MCF 10A (cell line): ENCODE measurements at places on chromosomes 1 and 21. TPM values are rescaled to one million over a fixed set of nuclear protein-coding genes. Genes with fewer than 3 reads are reported as not detected.

- peak; percentile 56 for DNase-seq
Observed at GRCh38 chr21:34796518-34797200, 127.9 kb downstream of the CLIC6 start.

DNA sequence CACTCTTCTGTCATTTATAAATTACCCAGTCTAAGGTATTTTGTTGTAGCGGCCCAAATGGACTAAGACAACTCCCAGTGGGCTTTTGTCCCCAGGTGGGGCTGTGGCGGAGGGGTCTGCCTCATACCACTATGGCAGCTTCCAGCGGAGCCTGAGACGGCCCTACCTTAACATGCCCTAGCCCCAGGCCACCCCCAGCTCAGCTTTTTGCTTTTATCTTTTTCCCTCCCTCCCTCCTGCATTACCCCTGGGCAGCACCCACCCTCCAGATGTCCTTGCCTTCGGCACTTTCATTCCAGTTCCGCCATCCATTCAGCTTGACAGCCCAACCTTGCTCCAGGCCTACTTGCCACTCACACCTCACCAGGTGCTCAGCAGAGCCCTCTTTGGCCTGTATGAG lies 307.3 kb downstream of the PTPRU start:
- DNase-seq, result no peak

DNA sequence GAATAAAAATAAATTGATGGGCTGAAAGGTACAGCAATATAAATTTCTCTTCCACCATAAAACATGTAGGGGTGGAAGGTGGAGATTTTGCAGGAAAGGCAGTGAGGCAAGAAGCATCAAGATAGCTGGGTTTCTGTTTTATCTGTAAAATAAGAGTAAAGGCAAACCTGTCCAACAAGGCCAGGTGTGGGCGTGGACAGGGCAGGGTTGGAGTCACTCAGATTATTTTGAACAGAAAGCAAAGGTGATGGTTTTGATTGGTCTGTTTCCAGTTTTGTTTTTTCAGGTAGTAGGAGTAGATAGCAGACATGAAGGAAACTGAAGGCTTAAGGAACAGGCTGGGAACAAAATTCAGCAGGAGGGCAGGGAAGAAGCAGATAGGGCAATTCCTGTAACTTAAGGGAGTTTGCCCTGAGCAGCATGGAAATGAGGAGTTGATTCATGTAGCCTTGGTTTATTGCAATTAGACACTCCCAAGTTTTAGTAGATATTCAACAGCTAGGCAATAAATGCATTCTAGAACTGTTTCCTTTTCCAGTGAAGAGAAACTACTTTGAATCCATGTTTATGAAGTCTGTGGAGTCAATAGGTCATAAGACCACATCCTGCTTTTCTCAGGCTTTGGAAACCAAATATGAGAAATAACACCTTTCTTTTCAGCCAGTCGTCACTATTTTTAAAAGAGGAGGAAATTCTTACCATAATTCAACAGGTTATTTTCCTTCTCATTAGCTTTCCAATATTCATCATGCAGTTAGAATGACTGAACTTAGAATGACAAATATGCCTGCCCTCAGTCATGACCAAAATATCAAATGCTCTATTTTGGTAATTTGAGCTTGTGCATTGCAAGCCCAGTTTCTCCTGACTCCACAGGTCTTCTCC lies 38.7 kb upstream of the CD55 start:
- no peak for DNase-seq

GRCh38 chr1:226813671-226814591 lies 56.5 kb upstream of the PSEN2 start:
- DNase-seq, result no peak

DNA sequence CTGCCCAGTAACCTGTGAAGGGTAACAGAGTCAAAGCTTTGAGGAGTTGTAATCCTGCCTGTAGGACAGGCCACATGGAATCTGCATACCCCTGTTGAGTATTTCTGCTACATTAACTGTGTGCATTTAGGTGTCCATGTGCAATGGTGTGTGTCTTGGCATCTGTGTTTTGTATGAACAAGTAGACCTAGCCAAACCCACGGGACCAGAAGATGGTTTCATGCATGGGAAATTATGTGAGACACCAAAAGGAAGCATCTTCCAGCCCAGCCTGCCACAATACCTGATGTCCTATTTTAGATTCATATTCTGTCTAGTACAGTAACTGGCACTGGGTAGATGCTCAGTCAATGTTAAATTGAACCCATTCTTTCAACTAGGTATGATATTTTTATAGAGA lies 70.8 kb upstream of the KCND3 start:
- DNase-seq, result no peak

- DNase-seq, result peak; percentile 57
Observed at GRCh38 chr1:36349241-36349671, 25.8 kb upstream of the EVA1B start.

GRCh38 chr1:82848043-82848442 lies 1047.3 kb downstream of the ADGRL2 start:
- DNase-seq, result no peak

DNA sequence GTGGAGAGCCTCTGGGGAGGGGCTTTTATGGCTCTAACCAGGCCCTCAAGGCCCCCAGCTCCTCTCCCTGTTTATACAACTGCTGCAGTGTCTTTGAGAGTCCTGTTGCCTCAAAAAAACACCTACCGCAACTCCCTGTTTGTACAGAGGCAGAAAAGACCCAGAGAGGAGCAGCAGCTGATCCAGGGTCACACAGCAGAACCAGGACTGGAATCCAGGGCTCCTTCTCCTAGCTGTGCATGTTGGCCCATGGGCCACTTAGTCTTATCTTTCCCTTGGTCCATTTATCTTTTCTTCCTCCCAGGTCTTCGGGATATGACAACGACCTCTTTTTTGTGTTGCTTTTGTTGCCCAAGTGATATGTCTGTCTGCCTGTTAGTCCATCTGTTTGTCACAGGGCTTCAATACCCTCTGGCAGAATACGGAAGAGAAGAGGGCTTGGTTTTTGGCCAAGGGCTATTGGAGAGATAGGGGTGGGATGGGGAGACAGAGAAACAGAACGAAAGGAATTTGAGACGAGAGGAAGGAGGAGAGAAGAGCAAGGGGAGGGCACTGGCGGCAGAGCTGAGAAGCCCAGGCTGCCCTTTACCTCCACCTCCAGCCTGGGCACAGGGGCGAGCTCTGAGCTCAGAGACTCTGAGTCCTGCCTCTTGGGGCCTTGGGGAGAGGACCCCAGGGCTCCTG lies 33.5 kb upstream of the WASF2 start:
- no peak for DNase-seq

GRCh38 chr1:114009393-114009792 lies 30.1 kb downstream of the OLFML3 start:
- DNase-seq, result peak; percentile 40

- no peak for DNase-seq
Observed at GRCh38 chr1:8665833-8666232, 151.6 kb downstream of the RERE start.

GRCh38 chr1:27166351-27166802 lies 11.5 kb upstream of the SLC9A1 start:
- no peak for DNase-seq

GRCh38 chr1:96002969-96003964 lies 718.3 kb upstream of the PTBP2 start:
- no peak for DNase-seq

- DNase-seq, result no peak
Observed at GRCh38 chr1:53334781-53335180, 6.9 kb upstream of the LRP8 start.

GRCh38 chr1:229048896-229049295 lies 222.0 kb upstream of the RAB4A start:
- no peak for DNase-seq

DNA sequence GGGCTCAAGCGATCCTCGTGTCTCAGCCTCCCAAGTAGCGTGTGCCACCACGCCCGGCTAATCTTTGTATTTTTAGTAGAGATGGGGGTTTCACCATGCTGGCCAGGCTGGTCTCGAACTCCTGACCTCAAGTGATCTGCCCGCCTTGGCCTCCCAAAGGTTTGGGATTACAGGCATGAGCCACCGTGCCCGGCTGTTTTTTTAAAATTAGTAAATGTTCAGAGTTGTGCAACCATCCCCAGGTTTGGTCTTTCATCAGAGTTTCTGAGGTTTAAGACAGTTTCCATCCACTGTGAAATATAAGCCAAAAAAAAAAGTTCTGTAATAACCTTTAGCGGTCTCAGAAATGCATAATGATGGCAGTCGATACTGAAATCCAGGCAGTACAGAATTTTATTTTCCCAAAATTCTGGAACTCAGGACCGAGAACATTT lies 550 bp upstream of the SYT11 start:
- peak; percentile 80 for DNase-seq

DNA sequence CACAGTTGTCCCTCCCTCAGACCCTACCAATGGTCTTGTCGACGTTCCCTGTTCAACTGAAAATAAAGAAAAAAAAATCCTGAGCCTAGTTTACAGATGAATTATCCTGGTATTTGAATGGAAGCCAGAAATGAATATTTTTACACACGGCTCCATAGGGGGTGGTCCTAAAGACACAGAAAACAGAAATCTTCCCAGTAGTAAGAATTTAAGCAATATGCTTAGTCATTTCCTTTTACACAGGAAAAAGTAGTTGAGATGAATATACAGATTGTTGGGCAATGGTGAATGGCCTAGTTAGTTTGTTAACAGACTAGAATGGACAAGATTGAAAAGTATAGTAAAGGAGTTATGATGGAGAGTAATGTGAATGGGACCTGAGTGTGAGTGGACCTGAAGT lies 67.4 kb downstream of the RGS18 start:
- DNase-seq, result peak; percentile 82

DNA sequence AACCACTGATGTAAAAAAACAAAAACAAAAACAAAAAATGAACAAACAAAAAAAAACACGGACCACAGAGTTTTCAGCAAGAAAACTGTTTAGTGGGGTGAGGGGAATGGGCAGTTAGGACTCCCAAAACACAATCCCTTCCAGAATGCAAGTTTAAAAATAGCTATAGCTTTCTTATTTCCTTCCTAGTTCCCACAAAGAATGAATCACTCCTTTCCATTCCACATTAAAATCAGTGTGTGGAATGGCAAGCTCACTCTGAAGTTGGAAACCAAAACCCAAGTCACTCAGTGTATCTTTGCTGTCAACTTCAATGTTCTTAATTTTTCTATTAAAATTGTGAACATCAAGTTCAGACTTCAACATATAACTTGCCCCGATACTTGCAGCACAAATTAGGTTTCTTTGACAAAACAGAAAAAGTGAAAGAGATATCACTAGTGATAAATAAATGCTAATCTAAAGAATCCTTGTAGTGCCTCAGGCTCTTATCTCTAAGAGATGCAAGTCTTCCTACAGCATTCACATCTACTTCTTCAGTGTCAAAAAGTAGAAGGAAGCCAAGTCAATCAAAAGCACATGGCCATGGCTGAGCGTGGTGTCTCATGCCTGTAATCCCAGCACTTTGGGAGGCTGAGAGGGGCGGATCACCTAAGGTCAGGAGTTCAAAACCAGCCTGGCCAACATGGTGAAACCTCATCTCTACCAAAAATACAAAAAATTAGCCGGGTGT lies 45.5 kb downstream of the TOR3A start:
- peak; percentile 30 for DNase-seq

DNA sequence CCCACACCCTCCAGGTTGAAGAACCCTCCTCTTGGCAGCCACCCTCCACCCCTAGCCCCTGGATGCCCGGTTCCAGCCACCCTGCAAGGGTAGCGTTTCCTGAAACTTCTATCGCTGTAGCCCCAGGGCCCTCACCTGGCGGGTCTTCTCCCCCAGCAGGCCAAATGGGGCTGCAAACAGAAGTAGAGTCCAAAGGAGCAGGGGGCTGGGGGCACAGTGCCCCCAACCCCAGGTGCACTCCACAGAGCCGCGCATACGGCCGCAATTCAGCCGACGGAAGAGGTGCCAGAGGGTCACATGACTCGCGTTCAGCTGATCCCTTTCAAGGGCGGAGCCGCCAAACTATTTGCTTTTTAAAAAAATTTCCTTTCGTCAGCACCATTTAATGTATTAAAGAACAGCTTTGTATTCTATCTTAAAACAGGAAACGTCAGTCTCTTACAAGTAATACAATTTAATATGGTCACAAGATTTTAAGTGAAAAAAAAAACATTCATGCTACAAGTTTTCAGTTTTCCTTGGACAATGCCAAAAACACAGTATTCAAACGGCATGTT lies at the start of gene GLMP:
Gene GLMP, minus strand, starts transcription at position 289 of the 557 bp plus-strand sequence. Its CDS starts 34 bp downstream, at position 255.
- peak; percentile 53 for DNase-seq

DNA sequence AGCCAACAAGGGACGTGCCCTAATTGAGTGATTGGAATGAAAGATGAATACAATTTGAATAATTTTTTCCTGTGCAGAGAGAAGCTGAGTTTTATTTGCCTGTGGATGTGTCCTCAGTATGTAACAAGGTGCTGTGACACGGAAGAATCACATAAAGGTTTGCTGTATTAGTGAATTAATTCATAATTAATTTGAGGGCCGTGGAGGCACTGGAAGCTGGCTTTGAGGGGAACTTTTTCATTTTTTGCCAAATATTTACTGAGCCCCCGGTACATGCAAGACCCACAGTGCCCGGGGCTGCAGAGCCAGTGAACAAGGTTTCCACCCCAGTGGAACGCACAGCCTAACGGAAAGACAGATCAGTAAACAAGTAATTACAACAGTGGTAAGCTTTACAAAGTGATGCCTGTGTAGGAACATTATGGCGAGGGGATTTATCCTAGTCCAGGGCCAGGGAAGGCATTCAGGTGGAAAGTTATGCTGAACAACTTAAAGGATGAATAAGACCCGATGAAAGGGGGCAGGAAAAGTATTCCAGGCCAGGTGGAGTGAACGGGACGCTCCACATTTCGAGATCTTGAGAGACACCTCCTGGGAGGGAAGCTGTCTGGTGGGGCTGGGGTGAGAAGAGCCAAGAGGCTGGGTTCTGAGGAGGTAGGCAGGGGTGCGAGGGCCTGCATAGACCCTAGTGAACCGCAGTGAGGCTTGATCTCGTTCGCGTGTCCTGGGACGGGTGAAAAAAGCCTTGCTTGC lies 773 bp upstream of the RCC2 start:
- DNase-seq, result no peak

- peak; percentile 56 for DNase-seq
Observed at GRCh38 chr1:155776414-155776813, 80.6 kb downstream of the GON4L start.

- DNase-seq, result peak; percentile 14
Observed at GRCh38 chr1:202966006-202966898, 805 bp downstream of the CYB5R1 start.

GRCh38 chr21:44496564-44497550 lies 41.5 kb downstream of the LRRC3 start:
- DNase-seq, result no peak

The ADGRL2 gene
- 3.0 and 3.4 TPM in 2 replicates for total RNA-seq

The MORC3 gene
- 31.1 and 32.3 TPM in 2 replicates for total RNA-seq

The TPTE gene
- total RNA-seq, result not detected in 2 replicates

The SMCP gene
- total RNA-seq, result not detected in 2 replicates

The BARHL2 gene
- not detected in 2 replicates for total RNA-seq

The SIK1 gene
- total RNA-seq, result 77.1 and 86.9 TPM in 2 replicates

The NUF2 gene
- total RNA-seq, result 14.7 and 23.8 TPM in 2 replicates

The MRPS14 gene
- total RNA-seq, result 36.3 and 40.6 TPM in 2 replicates

The ZYG11A gene
- total RNA-seq, result not detected in 2 replicates

The AMY1A gene
- not detected in 2 replicates for total RNA-seq

The PIGR gene
- not detected in 2 replicates for total RNA-seq

The SASS6 gene
- total RNA-seq, result 6.6 and 7.5 TPM in 2 replicates

The HAO2 gene
- not detected in 2 replicates for total RNA-seq
